ENCODE measurements at places on chromosomes 3 and 15. TPM values are rescaled to one million over a fixed set of nuclear protein-coding genes. Genes with fewer than 3 reads are reported as not detected.

TGM4 gene
- total RNA-seq: 0.18 TPM

UQCC5 gene
- total RNA-seq: 26.0 TPM

OPA1 gene
- total RNA-seq: 60.3 TPM

ZCWPW2 gene
- 1.0 TPM for total RNA-seq

SPINT1 gene
- 30.1 TPM for total RNA-seq

GRCh38 chr3:17979911-17980310 lies 237.5 kb upstream of the TBC1D5 start:
- H3K4me3 ChIP-seq: no peak overlapping the region
- no peak overlapping the region for H3K27ac ChIP-seq
- H3K27me3 ChIP-seq: peaks cover 5% of the 10 kb centered on the region
- H3K4me1 ChIP-seq: no peaks in the 10 kb centered on the region

- H3K27ac ChIP-seq: no peak overlapping the region
- peaks cover 15% of the 10 kb centered on the region for H3K27me3 ChIP-seq
- no peaks in the 10 kb centered on the region for H3K36me3 ChIP-seq
Measured at GRCh38 chr3:158086361-158086760, 19.9 kb downstream of the SHOX2 start.

DNA sequence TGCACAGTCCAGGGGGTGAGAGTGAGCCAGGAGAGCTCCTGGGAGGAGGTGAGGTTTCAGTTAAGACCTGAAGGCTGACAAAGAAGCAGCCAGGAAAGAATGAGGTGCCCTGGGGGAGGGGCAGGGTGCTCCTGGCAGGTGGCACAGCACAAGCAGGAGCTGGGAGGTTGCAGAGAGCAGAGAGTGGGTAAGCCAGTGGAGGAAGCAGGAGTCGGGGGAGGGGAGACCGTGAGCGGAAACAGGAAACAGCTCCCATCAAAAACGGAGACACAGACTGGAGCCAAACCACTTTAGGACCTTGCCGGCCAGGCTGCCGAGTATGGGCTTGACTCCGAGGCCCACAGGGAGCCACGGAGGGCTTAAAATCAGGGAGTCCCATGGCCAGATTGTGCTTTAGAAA lies 12.1 kb upstream of the FBLN2 start:
- no peaks in the 10 kb centered on the region for H3K27me3 ChIP-seq
- no peaks in the 10 kb centered on the region for H3K36me3 ChIP-seq
- H3K4me3 ChIP-seq: no peak overlapping the region
- H3K4me1 ChIP-seq: peaks cover 49% of the 10 kb centered on the region

GRCh38 chr3:13116426-13116825 lies 43.2 kb upstream of the IQSEC1 start:
- H3K27me3 ChIP-seq: no peaks in the 10 kb centered on the region
- H3K36me3 ChIP-seq: no peaks in the 10 kb centered on the region
- H3K4me3 ChIP-seq: no peak overlapping the region
- no peak for DNase-seq
- no peaks in the 10 kb centered on the region for H3K4me1 ChIP-seq
- no peak overlapping the region for H3K27ac ChIP-seq

DNA sequence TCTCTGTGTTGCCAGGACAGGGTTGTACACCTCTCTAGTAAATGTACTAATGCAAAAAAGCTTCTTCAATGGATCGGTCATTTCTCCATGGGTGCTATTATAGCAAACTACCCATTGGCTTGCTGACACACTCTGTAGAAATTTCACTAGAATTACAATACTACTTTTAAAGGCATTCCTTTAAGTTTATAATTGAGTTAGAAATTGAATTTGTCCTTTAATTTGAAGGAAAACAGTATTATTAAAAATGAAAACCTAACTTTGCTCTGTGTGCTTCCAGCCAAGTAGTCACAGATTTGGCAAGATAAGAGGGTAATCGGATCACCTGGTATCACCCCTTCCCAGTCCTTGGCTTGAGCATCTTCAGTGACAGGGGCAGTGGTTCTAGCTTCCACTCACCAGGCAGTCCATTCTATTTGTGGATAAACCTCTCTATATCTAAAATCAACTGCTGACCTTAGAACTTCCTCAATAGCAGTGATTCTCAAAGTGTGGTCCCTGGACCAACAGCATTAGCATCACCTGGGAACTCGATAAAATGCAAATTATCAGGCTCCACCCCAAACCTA lies 93.2 kb downstream of the GHSR start:
- no peaks in the 10 kb centered on the region for H3K27me3 ChIP-seq
- H3K4me3 ChIP-seq: no peak overlapping the region
- peak overlapping the region; percentile 23 for H3K27ac ChIP-seq
- peaks cover 33% of the 10 kb centered on the region for H3K36me3 ChIP-seq

DNA sequence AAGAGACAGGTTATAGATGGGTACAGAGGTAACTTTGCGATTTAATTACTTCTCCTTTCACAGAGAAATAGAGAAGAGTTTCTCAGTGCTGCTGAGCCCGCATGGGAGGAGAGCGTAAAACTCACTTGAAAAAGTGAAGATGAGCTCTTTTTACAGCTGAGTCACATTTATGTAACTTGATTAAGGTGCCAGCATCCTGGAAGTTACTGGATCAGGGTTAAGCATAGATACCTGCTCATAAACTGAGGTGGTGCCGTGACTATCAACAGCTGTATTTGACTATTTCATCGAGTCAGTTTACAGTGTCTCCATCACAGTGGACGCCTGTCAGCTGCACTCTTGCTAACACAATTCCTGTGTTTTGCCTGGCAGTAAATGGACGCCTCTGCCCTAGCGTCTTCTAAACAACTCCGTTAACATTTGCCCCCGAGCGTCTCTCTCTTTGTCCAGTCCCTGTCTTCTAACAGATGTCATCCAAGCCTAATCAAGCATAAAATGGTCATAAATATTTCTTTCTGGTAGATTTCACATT lies 414.6 kb downstream of the FOXP1 start:
- no peaks in the 10 kb centered on the region for H3K27me3 ChIP-seq
- H3K4me1 ChIP-seq: peaks cover 38% of the 10 kb centered on the region
- no peak overlapping the region for H3K4me3 ChIP-seq
- peak; percentile 18 for DNase-seq

GRCh38 chr15:55334997-55335396 lies 16.0 kb downstream of the PIGB start:
- no peaks in the 10 kb centered on the region for H3K4me1 ChIP-seq
- H3K36me3 ChIP-seq: peaks cover 3% of the 10 kb centered on the region
- no peak for DNase-seq
- H3K4me3 ChIP-seq: no peak overlapping the region

DNA sequence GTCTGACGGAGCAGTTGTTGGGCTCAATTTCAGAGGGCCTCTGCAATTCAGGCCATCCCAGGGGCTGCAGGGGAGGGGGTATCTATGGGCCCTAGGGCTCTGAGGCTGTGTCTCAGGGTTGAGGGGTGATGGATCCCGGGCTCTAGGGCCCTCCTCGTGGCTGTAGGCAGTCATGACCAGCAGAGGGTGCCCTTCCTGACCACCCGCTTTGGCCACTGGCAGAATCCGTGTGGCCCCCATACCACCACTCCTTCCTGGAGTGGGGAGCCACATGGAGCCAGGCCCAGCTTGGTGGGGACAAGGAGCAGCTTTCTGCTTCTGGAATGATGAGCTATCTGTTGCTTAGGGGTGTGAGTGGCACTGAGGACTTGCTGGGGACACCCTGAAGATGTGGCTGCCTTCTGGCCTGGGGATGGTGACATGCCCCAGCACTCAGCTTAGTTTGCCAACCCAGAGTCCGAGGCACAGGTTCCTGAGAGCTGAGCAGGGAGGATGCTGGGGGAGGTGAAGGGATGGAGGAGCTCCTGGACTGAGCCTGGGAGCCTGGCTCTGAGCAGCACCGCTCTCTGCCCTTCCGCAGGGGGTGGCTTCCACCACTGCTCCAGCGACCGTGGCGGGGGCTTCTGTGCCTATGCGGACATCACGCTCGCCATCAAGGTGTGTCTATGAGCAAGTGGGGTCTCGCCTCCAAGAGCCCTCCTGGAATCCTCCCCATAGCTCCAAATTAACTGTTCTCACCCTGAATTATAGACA lies 20.2 kb downstream of the HDAC11 start:
- H3K36me3 ChIP-seq: no peaks in the 10 kb centered on the region
- H3K27me3 ChIP-seq: no peaks in the 10 kb centered on the region
- H3K4me3 ChIP-seq: no peak overlapping the region
- peaks cover 12% of the 10 kb centered on the region for H3K4me1 ChIP-seq

- H3K36me3 ChIP-seq: no peaks in the 10 kb centered on the region
- H3K27me3 ChIP-seq: no peaks in the 10 kb centered on the region
- no peaks in the 10 kb centered on the region for H3K4me1 ChIP-seq
Measured at GRCh38 chr3:171566803-171567422, 106.7 kb upstream of the TNIK start.

Measured in astrocyte (in vitro differentiated cells and primary cell).